ENCODE measurements at places on chromosomes 11 and 22. TPM values are rescaled to one million over a fixed set of nuclear protein-coding genes. Genes with fewer than 3 reads are reported as not detected.

ABCC8 gene
- total RNA-seq, result not detected

GSTT2 gene
- not detected for total RNA-seq

WEE1 gene
- 62.8 TPM for total RNA-seq

DNA sequence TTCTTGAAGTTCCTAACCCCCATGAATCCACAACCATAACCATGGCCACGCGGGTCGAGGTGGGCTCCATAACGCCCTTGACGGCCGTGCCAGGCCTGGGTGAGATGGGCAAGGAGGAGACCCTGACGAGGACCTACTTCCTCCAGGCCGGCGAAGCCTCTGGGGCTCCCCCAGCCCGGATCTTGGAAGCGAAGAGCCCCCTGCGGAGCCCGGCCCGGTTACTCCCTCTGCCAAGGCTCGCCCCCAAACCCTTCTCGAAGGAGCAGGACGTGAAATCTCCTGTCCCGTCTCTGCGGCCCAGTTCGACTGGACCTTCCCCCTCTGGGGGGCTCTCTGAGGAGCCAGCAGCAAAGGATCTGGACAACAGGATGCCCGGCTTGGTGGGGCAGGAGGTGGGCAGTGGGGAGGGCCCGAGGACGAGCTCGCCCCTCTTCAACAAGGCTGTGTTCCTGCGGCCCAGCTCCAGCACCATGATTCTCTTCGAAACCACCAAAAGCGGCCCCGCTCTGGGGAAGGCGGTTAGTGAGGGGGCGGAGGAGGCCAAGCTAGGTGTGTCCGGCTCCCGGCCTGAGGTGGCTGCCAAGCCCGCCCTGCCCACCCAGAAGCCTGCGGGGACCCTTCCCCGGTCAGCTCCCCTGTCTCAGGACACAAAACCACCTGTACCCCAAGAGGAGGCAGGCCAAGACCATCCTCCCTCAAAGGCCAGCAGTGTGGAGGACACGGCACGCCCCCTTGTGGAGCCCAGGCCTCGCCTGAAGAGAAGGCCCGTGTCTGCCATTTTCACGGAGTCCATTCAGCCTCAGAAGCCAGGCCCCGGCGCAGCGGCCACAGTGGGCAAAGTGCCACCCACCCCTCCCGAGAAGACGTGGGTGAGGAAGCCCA lies 75.7 kb downstream of the KIAA1671 start:
- peak; percentile 53 for DNase-seq
- peaks cover 25% of the 10 kb centered on the region for H3K36me3 ChIP-seq
- H3K4me3 ChIP-seq, result no peak overlapping the region
- peak overlapping the region; percentile 87 for H3K27ac ChIP-seq

GRCh38 chr11:28566339-28567089 lies 458.3 kb downstream of the METTL15 start:
- no peak for DNase-seq
- no peaks in the 10 kb centered on the region for H3K36me3 ChIP-seq

- H3K36me3 ChIP-seq, result no peaks in the 10 kb centered on the region
- H3K4me3 ChIP-seq, result no peak overlapping the region
- no peak for DNase-seq
- no peak overlapping the region for H3K27ac ChIP-seq
- H3K4me1 ChIP-seq, result no peaks in the 10 kb centered on the region
Observed at GRCh38 chr22:47798229-47798628, 1035.8 kb downstream of the TBC1D22A start.

- no peaks in the 10 kb centered on the region for H3K27me3 ChIP-seq
- no peak for DNase-seq
- H3K4me3 ChIP-seq, result no peak overlapping the region
- H3K27ac ChIP-seq, result no peak overlapping the region
Observed at GRCh38 chr11:96061730-96062129, 137.8 kb upstream of the MTMR2 start.

GRCh38 chr11:21687643-21688042 lies 505.2 kb upstream of the ANO5 start:
- H3K4me3 ChIP-seq, result no peak overlapping the region
- H3K36me3 ChIP-seq, result no peaks in the 10 kb centered on the region
- DNase-seq, result no peak
- H3K4me1 ChIP-seq, result no peaks in the 10 kb centered on the region
- no peak overlapping the region for H3K27ac ChIP-seq

DNA sequence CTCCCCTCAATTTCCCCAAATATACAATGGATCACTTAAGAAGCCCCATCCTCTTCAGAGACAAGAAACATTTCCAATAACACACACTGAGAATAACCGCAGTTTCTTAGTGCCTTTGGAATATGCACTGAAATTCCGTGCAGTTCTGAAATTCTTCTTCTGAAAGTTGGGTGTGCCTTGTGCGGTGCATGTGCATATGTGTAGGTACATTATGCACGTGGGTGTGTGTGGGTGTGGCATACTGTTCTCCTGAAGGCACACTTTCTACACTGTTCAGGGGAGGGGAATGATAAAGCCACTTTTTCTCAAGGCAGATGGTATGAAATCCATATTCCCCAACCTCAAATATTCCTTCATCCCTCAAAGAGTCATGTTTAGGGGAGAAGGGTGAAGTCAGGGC lies 1.7 kb downstream of the EXPH5 start:
- no peak for DNase-seq
- H3K27ac ChIP-seq, result no peak overlapping the region
- H3K27me3 ChIP-seq, result peaks cover 46% of the 10 kb centered on the region
- peak overlapping the region; percentile 90 for H3K4me3 ChIP-seq
- H3K36me3 ChIP-seq, result peaks cover 4% of the 10 kb centered on the region
- peaks cover 16% of the 10 kb centered on the region for H3K4me1 ChIP-seq

- DNase-seq, result no peak
- H3K27me3 ChIP-seq, result no peaks in the 10 kb centered on the region
- no peak overlapping the region for H3K27ac ChIP-seq
Observed at GRCh38 chr11:70582886-70583641, 184.7 kb downstream of the CTTN start.

DNA sequence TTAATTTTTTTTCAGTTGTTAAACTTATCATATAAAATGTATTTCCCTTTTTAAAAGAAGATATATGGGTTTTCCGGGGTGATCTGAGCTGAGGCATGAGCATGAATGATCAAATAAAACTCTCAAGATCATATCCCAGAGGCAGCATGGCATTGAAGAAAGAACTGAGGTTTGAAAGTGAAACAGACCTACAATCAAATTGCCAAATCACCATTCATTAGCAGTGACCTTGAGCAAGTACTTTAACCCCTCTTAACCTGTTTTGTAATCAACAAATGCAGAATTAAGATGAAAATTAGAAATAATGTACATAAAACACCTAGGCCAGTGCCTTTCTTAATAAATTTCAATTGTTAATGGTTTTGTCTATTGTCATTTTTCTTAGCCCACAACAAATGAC lies 116.0 kb downstream of the RBFOX2 start:
- peaks cover 2% of the 10 kb centered on the region for H3K27me3 ChIP-seq
- no peak for DNase-seq
- no peaks in the 10 kb centered on the region for H3K36me3 ChIP-seq
- peaks cover 7% of the 10 kb centered on the region for H3K4me1 ChIP-seq
- no peak overlapping the region for H3K27ac ChIP-seq
- H3K4me3 ChIP-seq, result no peak overlapping the region

DNA sequence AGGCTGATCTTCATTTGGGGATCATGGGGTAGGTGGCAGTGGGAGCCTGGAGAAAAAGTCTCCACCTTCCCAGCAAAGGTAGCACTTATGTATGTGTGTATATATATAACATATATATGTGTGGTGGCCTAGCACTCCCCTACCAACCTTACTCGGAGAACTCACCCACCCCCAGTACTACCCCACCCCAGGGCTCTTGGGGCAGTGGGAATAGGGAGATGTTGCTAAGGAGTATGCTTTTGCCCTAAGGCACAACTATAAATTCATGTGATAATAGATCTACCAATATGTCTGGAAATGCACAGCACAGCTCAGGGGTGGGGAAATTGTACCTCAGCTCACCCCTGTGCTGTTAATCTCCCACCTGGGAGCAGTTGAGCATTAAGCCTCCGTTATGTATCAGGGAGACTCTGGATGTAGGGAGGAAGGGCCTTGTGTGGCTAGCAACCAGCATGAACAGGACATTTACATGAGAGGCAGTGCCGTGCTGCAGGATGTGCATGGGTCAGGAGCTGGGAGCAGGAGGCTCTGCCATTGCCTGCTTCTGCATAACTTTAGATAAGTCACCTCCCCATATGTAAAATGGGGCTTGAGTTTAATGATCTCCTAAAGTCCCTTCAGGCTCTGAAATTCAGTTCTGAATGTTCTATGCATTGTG lies 57.3 kb downstream of the C11orf91 start:
- no peak overlapping the region for H3K27ac ChIP-seq
- no peaks in the 10 kb centered on the region for H3K36me3 ChIP-seq
- no peak for DNase-seq
- peaks cover 8% of the 10 kb centered on the region for H3K27me3 ChIP-seq
- peaks cover 2% of the 10 kb centered on the region for H3K4me1 ChIP-seq
- no peak overlapping the region for H3K4me3 ChIP-seq

DNA sequence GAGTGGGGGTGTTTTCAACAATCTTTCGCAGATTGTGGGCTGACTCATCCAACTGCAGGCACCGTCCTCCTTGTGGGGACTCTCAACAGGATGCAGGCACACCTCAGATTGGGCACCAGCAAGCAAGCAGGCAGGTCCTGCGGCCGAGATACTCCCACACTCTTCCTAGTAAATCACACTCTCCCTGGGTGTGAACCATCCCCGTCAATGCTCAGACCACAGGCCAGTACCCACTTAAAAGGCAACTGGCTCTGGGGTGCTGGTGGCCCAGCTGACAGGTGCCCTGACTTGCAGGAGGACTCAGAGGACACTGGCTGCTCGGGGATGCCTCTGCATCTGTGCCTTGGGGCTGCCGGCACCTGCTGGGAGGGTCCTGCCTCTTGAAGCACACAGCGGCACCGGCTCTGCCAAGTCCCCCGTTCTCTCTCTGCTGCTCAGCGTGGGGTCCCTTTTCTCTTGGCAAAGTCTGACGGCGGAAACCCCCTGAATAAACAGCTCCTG lies 282.5 kb downstream of the CTTN start:
- H3K27me3 ChIP-seq, result no peaks in the 10 kb centered on the region
- no peaks in the 10 kb centered on the region for H3K36me3 ChIP-seq
- no peak overlapping the region for H3K4me3 ChIP-seq
- no peaks in the 10 kb centered on the region for H3K4me1 ChIP-seq
- no peak for DNase-seq

DNA sequence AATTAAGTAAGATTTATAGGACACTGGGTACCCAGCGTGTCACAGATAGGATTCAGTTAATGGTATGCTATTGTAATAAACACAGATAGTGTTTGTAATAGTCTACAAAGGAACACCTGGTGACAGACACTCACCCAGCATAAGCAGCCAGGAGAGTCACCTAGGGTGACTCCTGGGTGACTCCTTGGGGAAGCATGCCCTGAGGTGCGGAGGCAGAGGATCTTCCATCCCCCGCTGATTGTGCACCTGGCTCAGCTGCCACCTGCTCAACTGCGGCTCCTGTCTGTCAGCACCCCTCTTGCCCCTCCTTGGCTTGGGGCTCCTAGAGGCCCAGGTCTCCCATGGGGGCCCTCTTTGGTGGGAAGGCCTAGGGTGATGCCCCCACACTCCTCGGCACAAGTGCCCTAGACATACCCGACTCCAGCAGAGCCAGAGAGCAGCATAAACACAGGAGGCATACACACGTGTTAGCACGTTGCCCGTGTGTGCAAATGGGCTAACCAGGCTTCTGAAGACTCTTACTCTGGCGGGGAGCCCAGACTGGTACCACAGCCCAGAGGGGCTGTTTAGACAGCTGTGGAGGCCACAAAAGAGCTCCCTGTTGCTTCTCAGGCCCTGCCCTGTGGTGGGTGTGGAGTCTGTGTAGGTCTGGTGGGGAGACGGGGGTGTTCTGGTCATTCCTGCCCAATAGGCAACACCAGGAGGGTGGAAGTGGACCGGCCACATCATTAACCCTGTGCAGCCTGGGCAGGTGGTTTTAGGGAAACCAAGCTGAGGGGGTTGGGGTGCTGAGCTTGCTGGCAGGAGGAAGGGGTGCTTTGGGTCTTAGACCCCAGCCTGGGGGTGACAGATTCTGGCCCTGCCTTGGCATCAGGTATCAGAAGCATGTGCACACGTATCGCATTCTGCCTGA lies 3.0 kb downstream of the INPPL1 start:
- no peak overlapping the region for H3K27ac ChIP-seq
- no peaks in the 10 kb centered on the region for H3K27me3 ChIP-seq
- H3K36me3 ChIP-seq, result peaks cover 33% of the 10 kb centered on the region
- H3K4me1 ChIP-seq, result peaks cover 18% of the 10 kb centered on the region
- no peak overlapping the region for H3K4me3 ChIP-seq

DNA sequence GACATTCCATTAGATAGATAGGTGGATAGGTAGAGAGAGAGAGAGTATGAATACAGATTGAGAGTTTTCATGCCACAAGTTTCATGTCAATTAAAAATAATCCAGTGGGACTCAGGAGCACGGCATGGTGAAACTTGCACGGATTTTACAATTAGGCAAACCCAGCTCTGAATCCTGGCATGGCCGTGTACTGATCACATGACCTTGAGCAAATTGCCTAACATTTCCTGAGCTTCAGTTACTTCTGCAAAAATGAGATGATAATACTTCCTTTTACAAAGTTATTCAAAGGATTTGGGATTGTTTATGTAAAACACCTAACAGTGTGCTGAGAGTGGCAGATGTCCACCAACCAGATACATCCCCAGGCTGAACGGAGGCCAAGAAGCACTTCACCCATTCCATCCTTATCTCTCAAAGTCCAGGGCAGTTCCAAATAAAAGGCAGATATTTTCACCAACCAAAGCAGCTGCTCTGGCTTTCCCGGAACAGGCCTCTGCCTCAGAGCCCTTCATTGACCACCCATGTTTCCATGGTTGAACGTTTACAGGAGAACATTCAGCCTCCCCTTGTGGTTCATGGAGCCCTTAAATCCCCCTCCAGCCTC lies 17.9 kb downstream of the APLNR start:
- H3K36me3 ChIP-seq, result no peaks in the 10 kb centered on the region
- no peak overlapping the region for H3K4me3 ChIP-seq
- H3K27me3 ChIP-seq, result no peaks in the 10 kb centered on the region
- no peaks in the 10 kb centered on the region for H3K4me1 ChIP-seq

DNA sequence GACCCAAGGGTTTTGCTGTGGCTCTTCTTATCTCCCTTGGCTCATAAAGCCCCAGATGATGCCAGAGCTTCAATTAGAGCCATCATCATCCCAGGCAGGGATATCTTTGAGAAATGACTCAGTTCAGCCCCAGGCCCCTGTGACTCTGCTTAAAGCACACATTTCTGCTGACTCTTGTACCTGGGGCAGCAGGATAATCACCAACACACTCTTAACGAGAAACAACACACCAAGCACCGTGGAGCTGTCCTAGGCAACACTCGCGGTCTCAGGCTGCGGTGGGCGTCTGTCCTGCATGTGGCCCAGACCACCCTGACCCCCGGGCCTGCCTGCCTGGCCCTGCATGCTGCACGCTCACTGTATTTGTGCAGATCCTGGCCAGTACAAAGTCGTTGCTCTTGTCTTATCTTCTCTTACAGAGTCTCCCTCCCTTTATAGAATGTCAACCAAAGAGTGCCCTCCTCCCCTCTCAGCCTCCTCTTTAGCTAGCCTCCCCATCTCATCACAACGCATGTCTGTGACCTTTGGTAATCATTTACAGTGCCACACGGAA lies 114.2 kb upstream of the PARVA start:
- H3K27me3 ChIP-seq, result no peaks in the 10 kb centered on the region
- DNase-seq, result no peak
- no peak overlapping the region for H3K27ac ChIP-seq

GRCh38 chr11:4203603-4204360 lies 109.2 kb downstream of the RRM1 start:
- no peak overlapping the region for H3K4me3 ChIP-seq
- H3K36me3 ChIP-seq, result no peaks in the 10 kb centered on the region
- H3K27me3 ChIP-seq, result peaks cover 16% of the 10 kb centered on the region
- no peaks in the 10 kb centered on the region for H3K4me1 ChIP-seq
